Globus pallidus (tissue), 1 donor: ENCODE measurements at places on chromosomes 12 and 14.
A peak's percentile ranks its signal among the peaks of the same experiment; 100 is the strongest.

- no peak for DNase-seq
Observed at GRCh38 chr14:50062438-50063085, 53.8 kb downstream of the VCPKMT start.

- no peak for DNase-seq
Observed at GRCh38 chr14:52023518-52023917, 34.2 kb downstream of the RTRAF start.

DNA sequence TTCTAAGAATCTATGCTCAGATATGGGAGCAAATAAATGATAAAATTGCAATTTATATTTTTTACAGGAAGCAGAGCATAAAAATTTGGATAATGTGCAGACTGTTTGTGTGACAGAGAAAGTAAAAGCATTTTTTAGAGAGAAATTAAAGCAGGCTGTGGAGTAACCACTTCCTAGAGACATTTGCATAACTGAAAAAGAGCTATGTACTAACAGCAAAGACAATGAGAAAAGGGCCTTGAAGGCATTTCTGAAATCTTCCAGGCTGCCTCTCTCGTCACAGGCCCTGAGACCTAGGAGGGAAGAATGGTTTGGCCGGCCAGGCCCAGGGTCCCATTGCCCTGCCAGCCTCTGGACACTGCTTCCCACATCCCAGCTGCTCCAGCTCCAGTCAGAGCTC lies 247.2 kb downstream of the ALX1 start:
- no peak for DNase-seq

DNA sequence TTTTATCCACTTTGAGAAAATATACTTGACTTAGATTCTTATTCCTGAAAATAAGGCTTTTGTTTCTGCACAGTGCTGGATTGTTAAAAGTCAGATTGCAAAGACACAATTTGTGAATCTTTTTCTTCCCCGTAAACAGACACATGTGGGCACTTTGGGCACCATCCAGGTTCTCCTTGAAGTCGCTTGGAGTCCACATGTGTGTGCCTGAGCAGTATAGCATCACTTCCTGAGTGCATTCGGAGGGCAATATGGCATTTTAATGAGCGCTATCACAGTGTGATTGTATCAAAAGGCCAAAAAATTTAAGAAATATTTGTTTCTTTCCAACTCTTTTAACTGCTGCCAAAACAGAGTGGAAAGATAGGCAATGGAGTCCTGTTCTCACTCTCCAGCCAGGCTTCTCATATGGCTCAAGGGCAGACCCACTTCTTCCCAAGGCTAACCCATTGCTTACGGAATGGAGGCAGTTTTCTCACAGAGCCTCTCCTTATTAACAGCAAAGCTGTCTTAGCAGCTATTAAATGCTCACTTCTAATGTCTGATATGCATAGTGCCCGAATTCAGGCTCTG lies 397.1 kb downstream of the EGLN3 start:
- DNase-seq, result no peak

GRCh38 chr12:2247596-2247995 lies 194.8 kb downstream of the CACNA1C start:
- no peak for DNase-seq

DNA sequence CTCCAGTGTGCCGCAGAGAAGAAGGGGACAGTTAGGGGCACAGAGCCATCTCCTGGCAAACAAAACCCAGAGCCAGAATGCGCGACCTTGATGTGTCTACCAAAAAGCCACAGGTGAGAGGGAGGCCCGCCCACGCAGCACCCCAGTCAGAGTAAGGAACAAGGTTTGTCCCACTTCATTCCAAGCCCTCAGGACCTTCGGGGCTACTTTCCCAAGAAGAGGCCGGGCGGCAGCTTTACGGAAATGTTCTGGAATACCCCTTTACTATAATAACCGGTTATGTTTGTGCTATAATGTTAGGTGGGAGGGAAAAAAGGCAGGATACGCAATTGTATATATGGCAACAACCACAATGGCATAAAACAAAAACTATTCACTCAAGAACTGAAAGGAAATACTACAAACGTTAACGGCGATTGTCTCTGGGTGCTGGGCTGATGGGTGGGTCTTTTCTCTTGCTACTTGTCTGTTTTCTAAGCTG lies 12.3 kb downstream of the CCDC88C start:
- no peak for DNase-seq

- DNase-seq, result peak; percentile 16
Observed at GRCh38 chr12:7144414-7145120, 14.4 kb downstream of the CLSTN3 start.

- no peak for DNase-seq
Observed at GRCh38 chr12:67434671-67435370, 165.7 kb downstream of the CAND1 start.

DNA sequence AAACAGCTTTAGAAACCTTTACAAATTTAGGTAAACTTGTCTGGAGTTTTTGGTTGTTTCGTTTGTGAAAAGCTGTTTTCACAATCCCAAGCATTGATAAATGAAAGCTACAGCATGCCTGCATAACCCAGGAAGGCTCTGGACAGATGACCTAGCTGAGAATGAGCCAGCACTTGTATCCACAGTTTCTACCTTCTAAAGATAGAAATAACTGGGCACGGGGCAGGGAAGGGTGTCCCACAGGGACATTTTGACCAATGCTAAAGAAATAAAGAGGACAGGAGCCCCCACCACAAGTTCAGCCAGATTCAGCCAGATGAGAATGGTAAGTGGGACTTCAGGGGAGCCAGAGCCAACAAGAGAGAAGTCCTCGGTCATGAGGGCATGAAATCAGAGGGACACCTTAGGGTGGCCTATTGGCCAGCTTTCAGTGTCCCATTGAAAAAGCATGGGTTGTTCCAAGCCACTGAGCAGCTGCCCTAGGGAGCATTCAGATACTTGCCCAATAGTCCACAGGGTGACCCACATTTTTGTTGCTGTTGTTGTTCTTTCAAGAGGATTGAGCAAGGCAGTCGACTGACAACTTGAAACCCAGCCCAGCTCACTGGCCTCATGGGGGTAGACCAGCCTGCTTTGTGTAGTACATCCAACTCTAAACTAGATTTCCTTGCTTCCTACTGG lies 140.3 kb upstream of the NUDT4 start:
- no peak for DNase-seq

- no peak for DNase-seq
Observed at GRCh38 chr12:124126950-124127655, 154.1 kb downstream of the ZNF664 start.

DNA sequence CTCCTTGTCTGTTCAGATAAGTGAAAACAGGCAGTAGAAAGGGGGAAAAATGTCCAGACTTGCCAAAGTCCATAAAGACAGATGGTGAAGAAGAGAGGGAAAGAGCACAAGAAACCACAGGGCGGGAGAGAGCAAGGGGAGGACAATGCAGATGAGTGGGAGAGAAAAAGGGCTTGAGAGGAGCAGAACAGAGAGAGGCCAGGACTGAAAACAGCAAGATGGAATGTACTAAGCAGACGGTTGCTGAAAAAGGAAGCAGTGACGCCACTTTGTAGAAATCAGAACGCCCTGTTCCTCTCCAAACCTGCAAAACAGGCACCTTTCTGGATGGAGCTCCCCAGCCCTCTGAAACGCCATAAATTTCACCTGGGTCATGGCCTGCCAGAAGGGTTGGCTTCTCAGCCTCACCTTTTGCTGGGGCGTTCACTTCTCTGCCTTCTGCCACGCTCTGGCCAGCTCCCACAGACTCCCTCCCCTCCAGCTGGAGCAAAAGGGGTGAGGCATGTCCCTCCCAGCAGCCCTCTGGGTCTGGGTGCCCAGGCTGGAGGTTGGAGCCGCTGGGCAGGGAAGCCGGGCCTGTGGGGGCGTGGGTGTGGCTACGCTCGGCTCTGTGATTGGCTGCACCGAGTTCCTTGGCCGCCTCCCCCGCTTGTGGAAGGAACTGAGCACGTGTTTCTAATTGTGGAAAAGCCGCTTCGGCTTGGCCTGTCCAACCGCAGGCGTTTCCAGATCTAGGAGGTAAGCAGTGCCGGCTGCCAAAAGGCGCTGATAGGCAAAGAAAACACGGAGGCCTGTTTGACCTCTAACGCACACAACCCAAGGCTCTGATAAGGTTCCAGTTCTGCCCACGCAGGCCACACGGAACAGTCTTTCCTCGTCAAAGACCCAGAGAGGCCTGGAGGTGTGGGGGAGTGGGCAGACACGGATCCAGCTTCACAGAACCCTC lies 29.3 kb downstream of the SLC7A8 start:
- no peak for DNase-seq

- DNase-seq, result no peak
Observed at GRCh38 chr14:59036134-59036533, 152.3 kb upstream of the DAAM1 start.

DNA sequence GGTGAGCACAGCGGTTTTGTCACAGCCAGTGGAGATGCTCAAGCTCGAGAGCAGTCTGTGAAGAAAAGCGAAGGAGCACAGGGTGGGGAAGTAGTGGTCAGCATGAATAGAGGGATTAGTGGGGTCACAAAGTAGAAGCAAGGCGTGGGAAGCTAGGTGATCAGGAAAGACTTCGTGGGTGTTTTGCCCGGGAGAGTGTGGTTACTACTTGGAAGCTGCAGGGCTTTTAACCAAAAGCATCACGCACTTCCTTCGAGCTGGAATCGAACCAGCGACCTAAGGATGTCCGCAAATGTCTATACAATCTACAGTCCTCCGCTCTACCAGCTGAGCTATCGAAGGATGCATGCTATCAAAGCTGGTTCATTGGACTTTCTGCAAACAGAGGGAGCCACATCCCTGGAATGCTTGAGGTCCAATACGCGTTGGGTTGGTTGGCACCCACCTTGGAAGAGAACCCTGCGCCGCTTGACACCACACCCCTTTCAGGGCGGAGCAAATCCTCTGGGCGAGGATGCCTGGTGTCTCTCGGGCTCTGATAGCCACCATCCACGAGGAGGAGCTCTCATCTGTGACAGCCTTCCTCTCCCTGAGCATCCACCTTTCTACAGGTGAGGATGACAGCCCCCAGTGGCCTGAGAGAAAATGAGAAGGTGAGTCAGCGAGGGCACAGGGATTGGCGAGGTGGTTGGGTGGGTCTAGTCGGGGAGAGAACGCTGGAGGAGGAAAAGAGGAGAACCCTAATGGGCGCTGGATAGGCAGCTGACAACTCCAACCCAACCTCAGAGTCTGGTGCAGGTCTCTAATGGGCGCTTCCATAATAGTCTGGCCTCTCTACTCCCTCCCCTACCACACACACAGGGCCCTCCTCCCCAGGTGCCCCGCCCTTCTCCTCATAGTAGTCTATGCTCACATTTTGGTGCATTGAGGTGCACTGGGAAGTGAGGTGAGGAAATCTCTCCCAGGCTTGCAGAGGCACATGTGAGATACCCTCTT lies 16.0 kb upstream of the OR6S1 start:
- DNase-seq, result no peak

DNA sequence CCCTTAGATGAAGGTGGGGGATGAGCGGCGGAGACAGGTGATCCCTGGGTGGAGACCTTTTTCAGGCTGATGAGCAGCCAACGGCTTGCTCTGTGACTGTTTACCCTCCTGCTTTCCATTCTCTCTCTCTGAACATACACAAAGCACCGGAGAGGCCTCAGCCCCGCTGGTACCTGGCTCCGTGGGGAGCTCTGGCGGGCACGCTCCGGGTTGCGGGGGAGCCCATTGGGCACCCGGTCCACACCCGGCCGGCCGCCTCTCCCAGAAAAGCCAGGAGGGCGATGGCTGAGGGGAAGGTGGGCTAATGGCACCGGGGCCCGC lies 545 bp downstream of the SMARCC2 start:
- DNase-seq, result no peak

GRCh38 chr12:42809226-42809625 lies 219.7 kb upstream of the PRICKLE1 start:
- DNase-seq, result no peak

DNA sequence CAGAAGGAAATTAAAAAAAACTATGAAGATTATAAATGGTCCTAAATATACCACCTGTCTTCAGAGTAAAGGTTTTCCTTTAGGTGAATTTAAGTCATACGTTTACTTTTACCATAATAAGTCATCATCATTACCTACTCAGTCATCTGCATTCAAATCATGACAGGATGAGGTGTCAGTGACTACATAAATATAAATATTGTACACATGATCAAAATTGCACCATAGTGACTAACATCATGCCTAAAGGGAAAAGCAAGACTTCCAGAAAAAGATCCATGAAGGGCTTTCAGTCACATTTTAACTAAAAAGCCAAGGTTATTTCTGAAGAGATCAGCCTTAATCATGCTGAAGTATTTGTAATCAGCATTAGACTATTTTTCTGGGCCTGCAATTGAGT lies 759.9 kb upstream of the FLRT2 start:
- DNase-seq, result no peak

GRCh38 chr12:52145228-52146088 lies 46.4 kb downstream of the KRT80 start:
- no peak for DNase-seq

GRCh38 chr12:46218322-46219095 lies 50.3 kb downstream of the SLC38A1 start:
- no peak for DNase-seq

DNA sequence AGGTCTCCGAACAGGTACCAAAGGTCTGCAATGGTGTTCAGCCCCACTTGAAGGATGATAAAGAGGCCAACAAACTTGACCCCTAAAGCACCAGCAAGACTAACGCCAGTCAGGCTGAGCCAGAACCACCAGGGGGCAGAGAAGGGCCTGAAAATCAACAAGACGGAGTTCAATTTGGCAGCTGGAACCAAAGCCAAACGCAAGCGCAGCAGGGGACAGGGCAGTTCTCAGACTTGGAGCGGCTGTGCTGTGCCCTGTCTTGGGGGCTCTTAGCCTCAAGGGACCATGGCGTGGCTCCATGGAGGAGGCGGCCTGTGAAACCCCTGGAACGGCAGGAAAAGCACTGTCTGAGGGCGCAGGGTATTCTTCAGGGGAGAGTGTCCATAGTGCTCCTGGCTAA lies 19.6 kb downstream of the POMT2 start:
- DNase-seq, result peak; percentile 96
